ENCODE measurements at places on chromosomes 2 and 18. TPM values are rescaled to one million over a fixed set of nuclear protein-coding genes. Genes with fewer than 3 reads are reported as not detected.

Gene HOXD12
- not detected for total RNA-seq

Gene DHX57
- 10.5 TPM for total RNA-seq

Gene DCDC2C
- not detected for total RNA-seq

Gene POTEC
- not detected for total RNA-seq

Gene OTOF
- total RNA-seq = not detected

Gene LOXL3
- total RNA-seq = 2.2 TPM

Gene UGT1A4
- total RNA-seq = 7.0 TPM

Gene SLC66A2
- total RNA-seq = 68.6 TPM

Gene KATNAL2
- total RNA-seq = 5.7 TPM

DNA sequence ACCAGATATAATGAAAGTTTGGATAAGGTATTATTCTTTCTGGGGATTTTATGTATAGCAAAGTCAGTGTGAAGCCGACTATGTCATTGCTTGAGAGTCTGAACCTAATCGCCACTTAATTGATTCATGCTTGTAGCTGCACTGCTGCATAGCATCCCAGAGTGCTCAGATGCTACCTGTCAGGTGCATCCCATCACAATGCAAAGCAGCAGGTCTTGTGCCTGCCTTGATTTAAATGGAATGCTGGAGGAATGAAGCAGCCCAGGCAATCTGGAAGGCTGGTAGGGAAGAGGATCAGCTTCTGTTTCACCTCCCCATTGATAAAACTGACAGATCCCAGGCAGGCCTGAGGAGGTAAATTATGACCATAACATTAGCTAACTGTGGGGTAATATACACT is 40.4 kb upstream of the ATIC start:
- DNase-seq = no peak

- no peak for DNase-seq
Observed at GRCh38 chr2:85160966-85161960, 28.1 kb downstream of the TCF7L1 start.

DNA sequence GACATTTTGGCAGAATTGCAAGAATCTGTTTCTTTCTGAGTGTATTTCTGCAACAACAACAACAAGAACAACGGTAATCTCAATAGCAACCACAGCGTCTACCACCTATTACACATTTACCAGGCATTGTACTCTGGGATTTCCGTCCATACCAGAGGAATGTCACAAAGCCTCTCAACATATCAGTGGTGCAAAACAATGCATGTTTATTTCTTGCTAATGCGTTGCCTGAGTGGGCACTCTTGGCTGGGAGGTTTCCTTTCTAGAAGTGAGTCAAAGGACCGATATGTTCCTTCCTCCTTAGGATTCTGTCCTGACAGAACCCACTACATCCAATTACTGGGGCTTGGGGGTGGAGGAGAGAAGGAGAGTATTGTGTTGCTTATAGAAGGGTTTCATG is 585.6 kb downstream of the TSN start:
- no peak for DNase-seq

GRCh38 chr2:174510583-174511189 is 23.9 kb upstream of the GPR155 start:
- no peak for DNase-seq

GRCh38 chr2:203820969-203821368 is 46.6 kb upstream of the CTLA4 start:
- no peak for DNase-seq

DNA sequence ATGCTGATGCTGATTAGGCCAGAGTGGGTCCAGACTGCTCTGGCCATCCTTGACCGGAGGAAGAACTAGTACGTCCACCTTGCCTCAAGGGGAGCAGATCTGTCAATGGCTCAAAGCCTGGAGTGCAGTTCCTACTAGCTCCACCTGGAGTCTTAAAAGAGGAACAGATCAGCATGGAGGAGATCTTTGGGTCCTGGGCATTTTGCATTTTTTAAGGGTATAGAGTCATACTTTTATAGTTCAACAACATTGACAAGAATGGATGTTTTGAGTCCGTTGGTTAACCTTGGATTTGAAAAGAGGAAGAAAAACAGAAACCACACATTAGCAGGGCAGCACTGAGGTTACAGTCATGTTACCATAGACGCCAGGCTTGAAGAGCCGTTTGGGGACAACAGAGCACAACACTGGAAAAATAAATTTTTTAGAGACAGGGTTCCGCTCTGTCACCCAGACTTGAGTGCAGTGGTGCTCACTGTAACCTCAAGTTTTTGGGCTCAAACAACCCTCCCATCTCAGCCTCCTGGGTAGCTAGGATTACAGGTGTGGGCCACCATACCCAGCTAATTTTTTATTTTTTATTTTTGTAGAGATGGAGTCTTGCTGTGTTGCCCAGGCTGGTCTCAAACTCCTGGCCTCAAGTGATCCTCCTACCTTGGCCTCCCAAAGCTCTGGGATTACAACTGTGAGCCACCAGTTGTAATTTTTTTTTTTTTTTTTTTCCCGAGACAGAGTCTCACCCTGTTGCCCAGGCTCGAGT is 78.5 kb downstream of the PRKCE start:
- no peak for DNase-seq

GRCh38 chr2:74845991-74846390 is 12.1 kb downstream of the HK2 start:
- DNase-seq = no peak

- no peak for DNase-seq
Observed at GRCh38 chr2:38615237-38615636, 12.5 kb upstream of the HNRNPLL start.

DNA sequence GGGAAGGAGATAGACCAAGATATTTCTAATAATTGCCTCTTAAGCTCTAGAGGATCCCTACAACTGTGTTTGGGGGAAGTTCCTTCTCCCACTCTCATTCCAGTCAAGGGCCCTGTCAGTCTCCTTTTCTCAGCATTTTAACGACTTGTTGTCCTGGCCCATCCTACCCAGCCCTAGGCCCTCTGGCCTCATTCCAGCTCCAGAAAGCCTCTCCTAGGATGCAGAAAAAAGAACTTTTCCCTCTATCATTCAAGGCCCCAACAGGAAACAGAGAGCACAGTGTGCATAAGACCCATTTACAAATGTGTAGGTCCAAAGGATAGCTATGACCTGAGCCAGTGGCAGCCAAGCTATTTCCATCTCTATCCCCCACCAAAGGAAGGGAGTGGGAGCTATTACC is 14.0 kb downstream of the PKDCC start:
- no peak for DNase-seq

DNA sequence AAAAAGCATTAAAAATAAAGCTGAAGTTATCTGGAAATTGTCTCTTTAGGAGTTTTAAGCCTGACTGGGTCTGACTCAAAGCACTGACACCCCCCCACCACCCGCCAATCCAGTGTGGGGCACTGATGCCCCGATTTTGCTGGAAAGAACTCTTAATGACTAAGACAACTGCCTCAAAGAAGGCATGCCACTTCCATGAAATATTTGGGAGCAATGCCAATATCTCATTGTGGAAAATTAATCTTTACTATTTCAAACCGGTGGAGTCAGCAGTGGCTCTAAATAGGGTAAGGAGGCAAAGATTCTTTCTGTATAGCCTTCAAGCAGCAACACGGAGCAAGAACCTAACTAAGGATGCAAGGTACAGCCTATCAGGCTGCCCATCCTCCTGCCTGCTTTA is 4.5 kb downstream of the FKBP7 start:
- DNase-seq = no peak

DNA sequence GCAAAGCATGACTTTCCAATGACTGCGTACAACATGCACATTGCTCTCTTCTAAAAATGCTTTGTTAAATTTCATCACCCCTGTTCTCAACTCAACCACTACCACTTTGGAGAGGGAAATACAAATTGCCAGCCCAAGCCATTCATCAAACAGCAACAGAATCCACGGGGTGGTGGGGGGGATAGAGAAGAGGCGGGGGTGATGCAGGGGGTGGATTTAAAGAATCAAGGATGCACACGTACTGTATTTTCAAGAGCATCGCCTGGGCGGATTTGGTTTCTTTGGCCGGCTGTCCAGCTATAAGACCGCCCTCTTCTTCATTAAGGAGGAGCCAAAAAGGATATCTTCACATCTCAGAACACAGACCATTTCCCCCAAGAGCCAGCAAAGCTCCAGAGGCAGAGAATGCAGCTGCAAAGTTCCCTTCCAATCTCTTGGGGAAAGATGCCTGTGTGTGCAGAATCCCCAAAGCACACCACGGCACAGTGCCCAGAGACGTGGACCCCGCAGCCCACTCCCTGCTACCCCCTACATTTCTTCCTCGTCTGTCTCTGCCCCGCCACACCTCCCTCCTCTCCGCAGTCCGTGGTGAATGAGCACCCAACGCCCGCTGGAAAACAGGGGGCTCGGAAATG is 977 bp downstream of the SLC8A1 start:
- no peak for DNase-seq

DNA sequence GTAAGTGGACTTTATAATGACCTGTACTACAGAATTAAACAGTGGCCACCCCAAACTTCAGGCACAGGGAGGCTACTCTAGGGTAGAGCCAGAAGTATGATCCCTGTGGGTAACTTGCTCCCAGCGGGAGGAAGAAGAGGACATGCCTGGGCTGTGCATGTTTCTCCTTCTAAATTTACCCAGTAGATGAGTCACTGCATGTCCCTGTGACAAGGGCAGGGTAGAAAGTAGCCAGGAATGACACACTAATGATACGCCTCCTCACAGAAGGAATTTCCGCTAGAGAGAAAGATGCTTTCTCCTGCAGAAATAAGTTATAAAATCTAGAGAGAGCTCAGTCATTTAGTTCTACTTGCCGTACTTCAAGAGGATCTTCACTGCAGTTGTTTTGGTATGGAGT is 7.5 kb downstream of the ACYP2 start:
- DNase-seq = no peak
